ENCODE measurements at places on chromosomes 3 and 15.

GRCh38 chr3:124607163-124607562 is 123.1 kb upstream of the UMPS start:
- no peak for DNase-seq

- DNase-seq: no peak
Observed at GRCh38 chr15:29756358-29757267, 65.7 kb downstream of the TJP1 start.

GRCh38 chr3:160331127-160331937 is 67.7 kb downstream of the IFT80 start:
- no peak for DNase-seq

DNA sequence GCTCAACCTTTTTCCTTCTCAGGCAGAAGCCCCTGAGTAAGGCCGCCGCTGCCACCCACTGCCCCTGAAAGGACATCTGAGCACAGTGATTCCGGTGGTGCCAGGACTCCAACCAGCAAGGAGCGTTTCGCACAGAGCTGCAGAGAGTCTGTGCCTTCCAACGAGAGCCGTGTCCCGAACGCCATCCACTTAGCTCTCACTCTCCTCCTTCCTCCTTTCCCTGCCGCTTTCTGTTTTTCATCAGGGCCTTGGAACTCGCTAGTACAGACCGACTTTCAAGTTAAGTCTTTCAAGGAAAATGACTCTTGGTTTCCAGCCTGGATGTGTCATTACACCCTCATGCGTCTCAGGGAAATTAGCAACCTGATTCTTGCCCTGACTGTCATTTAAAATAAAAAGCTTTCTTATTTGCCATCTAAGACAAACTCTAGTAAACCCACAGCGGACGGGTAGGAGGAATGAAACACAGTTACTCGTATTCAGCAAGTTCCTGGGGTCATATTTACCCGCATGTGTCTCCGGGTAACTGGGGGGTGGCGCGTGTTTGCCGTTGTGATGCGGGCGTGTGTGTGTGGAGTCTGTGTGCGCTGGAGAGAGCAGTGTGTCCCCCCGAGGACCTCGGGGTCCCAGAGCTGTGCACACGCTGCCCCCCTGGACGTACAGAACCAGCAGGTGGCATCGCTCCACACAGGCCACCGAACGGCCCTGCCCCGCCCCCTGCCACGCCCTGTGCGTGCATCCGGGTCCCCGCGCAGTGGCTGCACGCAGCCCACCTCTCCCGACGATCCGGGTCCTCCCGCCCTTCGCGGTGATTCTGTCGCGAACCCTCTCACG is 30.4 kb upstream of the ALDH1A3 start:
- DNase-seq: no peak

DNA sequence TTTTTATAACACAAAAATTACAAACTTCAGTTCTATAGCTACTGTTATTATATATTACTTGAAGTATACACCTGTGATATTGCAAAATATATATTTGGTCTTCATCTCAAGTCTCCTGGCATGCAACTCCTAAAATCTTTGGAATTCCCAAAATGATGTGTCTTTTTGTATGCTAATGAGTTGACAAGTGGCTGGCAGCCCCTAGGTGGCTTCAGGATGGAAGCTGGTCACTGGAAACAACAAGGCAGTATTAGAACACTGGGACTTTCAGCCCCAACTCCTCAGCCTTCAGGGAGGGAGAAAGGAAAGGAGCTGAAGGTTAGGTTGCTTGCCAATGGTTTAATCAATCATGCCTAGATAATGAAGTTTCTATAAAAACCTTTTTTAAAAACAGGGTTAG is 112.0 kb downstream of the SCAPER start:
- DNase-seq: no peak

- DNase-seq: no peak
Observed at GRCh38 chr3:79187426-79187825, 580.4 kb downstream of the ROBO1 start.

DNA sequence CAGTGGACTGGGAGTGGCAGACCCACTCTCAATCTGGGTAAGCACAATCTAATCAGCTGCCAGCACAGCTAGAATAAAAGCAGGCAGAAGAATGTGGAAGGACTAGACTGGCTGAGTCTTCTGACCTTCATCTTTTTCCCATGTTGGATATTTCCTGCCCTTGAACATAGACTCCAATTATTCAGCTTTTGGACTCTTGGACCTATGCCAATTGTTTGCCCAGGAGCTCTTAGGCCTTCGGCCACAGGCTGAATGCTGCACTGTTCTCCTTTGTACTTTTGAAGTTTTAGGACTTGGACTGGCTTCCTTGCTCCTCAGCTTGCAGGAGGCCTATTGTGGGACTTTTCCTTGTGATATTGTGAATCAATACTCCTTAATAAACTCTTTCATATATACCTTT is 477.7 kb upstream of the ZNF385D start:
- DNase-seq: no peak

DNA sequence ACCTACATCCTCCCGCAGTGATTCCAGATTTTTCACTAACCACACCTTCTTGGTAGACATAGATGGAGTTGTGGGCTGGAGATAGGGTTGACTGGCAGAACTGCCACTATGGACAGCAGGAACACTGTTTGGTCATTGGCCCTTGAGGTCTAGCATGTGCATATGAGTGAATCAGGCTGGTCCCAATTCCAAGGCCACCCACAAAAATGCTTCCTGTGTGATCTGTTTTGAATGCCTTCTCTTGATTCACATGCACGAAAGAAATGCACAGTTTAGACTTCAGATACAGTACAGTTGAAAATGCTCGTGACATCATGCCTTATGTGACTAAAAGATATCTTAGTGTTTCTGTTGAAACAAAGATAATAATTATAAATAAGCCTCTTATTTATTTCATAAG is 285.8 kb upstream of the SEMA6D start:
- DNase-seq: no peak

Measured in stimulated activated CD4-positive, alpha-beta T cell treated with anti-CD3 and anti-CD28 coated beads, Interleukin-1b, Interleukin-23, amount 100 ng/mL, for 1 hour (primary cell).